ENCODE measurements at places on chromosomes 3 and 15.

- DNase-seq = no peak
These were observed 91.0 kb downstream of the CPN2 start for GRCh38 chr3:194259982-194260766.

DNA sequence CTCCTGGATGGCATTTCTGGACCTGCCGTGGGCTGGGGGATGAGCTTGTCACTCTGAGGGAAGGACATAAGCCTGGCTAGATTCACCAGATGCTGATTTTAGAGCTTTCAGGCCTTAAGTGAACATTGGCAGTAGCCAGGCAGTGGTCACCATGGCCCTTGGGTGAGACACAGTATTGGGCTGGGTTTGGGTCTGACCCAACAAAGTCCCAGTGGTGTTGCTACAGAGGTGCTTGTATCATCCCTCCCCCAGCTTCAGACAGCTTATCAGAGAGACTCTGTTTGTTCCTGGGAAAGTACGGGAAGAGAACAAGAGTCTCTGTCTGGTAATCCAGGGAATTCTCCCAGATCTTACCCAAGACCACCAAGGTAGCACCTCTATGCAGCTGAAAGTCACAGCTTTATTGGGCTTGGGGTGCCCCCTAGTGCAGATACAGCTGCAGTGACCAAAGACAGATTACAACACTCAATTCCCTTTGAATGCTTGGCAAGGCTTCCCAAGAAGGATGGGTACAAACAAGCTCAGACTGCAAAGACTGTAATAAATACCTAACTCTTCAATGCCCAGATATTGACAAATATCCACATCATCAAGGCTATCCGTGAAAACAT, 9.8 kb upstream of the RUVBL1 start:
- no peak for DNase-seq

DNA sequence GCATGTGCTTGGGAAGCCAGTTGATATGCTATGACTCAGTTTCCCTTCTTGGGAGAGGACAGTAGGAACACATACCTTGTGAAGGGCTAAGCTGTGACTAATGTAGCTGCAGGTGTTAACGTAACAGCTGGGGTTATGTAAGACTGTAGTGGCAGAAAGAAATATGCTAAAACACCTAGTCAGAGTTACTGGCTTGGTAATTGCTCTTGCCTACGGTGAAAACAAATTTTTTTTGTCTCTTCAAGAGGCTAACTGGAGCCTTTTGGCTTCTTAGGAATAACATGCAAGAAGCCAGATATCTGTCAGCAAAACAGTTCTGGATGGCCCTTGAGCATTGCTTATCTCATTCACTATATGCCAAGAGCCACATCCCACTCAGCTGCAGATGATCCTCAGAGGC, 1.4 kb downstream of the MAPKBP1 start:
- no peak for DNase-seq

DNA sequence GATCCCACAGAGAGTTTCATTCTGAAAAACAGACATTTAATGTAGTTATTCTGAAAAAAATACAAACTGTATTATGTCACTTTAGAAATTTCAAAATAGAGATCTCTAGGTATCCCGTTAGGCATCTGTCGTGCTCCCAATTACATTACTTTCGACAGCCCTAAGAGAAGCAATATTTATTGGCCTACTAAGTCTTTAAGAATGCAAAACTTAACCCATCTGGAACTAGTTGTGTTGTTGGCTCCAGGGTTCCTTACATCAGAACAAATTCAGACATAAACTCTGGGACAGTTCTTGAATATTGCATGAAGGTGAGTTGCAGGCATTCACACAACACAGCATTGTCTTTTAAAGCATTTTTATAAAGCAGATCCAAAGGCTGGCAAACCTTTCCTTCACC, 498.4 kb downstream of the FHIT start:
- DNase-seq = no peak

Measured in smooth muscle cell of the brain vasculature (primary cell).